Memory B cell (primary cell): ENCODE measurements at places on chromosomes 7 and 10.

GRCh38 chr7:149304006-149304405 is 42.0 kb downstream of the ZNF783 start:
- DNase-seq, result no peak

GRCh38 chr7:115585015-115585718 is 445.4 kb downstream of the TFEC start:
- DNase-seq, result no peak

- no peak for DNase-seq
Measured at GRCh38 chr7:138396251-138397070, 63.6 kb upstream of the TRIM24 start.

DNA sequence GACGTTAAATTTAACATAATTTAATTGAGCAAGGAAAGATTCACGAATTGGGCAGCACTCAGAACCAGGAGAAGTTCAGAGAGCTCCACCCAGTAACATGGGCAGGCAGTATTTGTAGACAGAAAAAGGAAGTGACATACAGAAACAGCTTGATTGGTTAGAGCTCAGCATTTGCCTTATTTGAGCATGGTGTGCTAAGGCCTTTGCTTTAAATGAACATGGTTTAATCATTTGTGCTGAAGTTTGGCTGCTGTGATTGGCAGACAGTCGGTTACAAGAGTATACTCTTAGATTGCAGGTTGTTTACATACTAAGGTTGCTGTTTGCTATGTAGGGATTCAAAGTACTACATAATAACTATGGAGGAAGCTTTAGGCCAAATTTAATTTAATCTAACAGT is 199.2 kb downstream of the MALRD1 start:
- DNase-seq, result no peak

GRCh38 chr10:114385557-114385956 is 18.7 kb downstream of the AFAP1L2 start:
- DNase-seq, result no peak

GRCh38 chr7:801940-802381 is 30.3 kb upstream of the SUN1 start:
- no peak for DNase-seq

DNA sequence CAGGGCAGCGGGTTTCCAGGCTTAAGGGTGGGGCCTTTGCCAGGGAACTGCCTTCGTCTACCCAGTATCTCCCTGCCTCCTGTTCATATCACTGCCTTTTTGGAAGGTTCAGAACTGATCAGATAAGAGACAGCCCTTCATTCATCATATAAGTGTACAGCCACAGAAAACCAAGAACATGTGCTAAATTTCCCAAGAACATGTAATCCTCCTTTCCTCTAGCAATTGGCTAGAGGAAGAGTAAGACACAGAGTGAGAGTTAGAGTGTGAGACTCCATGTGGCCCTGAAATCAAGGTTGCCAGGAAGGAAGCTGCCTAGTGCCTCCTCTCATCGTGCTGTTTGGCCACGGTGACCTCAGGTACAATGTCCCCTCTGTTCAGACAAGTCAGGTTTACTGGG is 770.9 kb downstream of the TNS3 start:
- DNase-seq, result no peak

DNA sequence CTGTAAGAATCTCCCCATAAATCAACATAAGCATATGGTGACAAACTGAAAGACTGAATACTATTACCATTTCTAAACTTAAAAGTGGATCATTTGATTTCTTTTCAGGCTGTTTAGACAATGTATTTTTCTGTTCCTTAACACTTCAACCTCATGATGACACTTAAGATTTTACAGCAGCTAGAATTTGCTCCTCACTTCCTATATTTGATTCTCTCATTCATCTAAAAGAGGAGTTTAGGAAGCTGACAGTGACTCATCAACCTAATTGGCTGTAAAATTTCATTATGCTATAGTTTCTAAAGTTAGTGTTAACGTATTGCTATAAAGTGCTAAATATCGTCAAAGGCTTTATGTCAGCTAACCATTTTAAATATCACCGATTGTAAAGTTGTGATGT is 478.7 kb downstream of the GRM8 start:
- DNase-seq, result no peak

DNA sequence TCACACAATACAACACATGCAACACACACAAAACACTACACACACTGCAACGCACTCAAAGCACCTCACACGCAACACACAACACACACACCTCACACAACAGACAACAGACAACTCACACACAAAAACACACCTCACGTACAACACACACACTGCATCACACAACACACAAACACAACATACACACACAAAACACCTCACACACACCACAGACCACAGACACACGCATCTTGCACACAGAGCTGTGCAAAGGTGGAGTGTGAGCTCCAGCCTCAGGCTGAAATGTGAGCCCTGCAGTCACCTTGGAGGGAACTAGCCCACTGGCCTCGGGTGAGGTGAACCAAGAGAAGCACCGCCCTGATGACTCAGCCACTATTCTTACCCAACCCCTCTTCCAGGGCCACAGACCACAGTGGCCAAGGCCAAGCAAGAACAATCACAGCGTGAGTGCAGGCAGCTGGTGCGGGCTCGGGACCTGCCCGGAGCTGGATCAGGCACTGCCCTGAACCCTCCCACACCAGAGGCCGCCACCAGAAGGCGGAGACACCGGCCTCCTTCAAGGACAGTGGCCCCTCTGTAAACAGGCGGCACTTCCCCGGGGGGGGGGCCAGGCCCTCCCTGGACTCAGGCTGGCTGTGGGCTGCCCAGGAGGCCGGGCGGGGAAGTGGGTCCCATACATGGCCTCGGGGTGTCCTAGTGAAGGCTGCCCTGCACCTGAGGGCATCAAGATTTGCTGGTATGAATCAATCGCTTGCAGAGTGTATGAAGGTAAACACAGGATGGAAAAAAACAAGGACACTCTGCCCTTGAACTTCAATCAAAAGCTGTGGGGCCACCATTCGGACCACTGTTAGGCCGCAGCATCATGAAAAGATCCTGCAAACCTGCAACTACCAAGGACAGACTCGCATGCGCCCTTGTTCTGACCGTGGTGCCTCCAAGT is 106.7 kb downstream of the TNS3 start:
- DNase-seq, result peak; percentile 23

DNA sequence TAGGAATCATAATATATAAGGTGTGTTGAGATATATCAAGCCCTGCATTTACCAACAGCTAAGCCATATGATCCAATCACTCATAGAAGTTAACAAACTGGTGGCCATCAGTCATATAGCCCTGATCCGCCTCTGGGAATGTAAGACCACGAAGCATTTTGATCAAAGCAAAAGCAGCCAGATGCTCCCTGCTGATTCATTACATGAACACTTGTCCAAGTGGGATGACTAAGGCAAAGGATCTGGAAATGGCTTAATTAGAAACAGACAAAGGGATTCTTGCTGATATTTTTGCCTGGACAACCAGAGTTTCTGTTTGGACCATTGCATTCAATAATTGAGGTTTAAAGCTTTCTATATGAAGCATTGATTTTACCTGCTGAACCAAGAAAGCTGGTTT is 535.5 kb downstream of the GPAM start:
- DNase-seq, result no peak

DNA sequence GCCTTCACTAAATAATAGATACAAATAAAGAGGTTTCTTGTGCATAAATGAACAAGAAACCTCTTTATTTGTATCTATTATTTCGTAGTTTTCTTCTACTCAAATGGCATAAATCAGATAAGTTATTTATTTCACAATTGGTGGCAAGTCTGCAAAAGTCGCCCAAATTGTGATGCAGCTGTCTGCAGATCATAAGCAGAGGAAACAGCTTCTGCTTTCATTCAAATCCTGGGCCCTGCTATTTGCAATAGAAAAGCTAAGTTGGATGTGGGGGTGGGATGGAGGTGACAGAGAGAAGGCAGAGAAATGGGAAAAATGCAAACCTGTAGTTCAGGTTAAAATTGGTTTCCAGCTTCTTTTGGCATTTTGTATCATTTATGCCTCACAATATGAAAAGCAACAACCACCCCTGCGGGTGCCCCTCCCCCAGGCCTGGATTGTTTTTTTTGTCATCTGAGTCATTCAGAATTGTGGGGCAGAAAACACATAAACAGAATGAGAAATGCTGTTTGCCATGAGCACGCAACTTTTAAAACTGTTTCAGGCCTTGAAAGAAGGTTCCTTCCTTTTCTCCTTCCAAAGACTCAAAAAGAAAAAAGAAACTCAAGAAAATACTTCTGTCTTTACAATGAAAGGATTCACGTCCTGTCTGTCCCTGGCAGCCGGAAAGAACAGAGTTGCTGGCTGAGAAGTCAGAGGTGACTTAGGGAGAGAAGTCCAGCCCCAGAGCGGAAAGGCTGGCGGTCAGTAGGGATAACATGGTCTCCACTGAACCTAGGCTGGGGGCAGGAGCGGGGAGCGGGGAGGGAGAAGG is 132.9 kb downstream of the BAMBI start:
- DNase-seq, result no peak

DNA sequence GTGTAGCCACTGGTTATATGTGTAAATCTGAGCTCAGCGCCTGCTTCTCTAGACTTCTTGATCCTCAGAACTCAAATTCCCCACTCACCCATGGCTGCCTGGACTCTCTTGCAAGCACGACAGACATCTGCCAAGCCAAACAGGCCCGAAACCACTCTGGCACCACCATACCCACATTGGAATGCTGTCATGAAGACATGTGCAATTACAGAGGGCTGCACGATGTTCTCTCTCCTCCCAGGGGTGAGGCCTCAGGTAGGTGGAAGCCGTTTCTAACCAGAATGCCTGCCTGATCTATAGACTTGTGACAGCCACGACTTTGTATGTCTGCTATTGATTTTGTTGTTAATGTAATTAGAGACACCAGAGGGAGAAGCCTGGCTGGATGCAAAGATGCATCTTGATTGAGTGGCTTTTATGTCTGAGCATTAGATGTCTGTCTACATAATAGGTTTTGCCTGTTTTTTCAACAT is 4.0 kb downstream of the BAMBI start:
- no peak for DNase-seq
